ENCODE measurements at places on chromosomes 5 and 9.

DNA sequence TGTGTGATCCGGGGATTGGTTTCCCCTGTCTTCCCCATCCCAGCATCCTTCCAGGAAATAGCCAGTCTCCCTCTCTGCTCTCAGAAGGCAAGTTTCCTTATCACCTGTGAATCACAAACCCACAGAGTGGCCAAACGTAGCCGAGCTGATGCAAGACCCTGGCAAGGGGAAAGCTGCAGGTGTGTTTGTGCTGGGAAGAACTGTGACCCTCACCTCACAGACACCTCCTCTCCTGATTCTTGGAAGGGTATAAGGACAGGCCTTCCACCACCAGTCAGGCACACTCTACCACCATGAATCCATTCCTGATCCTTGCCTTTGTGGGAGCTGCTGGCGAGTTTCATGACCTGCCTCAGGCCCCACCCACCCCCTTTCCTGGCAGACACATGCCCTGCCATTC, at the start of gene PRSS3:
TSS of gene PRSS3 (plus strand) at position 281 of the 400 bp plus-strand sequence. CDS start at position 294, 13 bp downstream.
- no peak for DNase-seq

DNA sequence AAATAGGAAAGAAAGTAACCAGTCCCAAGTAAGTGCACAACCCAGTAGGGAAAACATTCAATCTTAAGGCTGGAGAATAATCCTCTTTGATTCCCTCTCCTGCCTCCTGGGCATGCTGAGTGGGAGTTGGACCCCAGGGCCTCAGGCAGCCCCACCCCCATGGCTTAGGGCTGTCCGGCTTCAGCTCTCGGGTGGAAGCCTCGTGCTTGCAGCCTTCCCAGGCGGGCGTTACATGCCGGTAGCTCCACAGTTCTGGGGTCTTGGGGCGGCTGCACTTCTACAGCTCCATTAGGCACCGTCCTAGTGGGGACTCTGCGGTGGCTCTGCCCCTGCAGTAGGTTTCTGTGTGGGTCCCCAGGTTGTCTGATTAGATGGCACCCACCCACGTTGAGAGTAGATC, 10.1 kb downstream of the GLIPR2 start:
- no peak for DNase-seq

DNA sequence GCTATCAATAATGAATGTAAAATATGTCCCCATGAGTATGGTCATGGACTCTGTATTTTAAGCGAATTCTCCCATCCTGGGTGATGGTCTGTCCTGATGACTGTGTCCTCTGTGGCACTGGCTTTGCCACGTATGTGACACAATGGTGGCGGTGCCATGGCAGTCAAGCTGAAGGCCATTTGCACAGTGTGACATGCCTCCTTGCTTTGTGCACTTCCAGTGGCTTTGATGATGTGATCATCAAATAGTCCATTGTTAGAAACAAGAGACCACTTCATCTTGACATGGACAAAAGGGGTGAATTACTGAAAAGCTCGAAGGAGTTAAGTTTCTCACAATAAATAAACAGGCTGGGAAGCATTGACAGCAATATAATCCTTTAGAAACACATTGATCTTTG, 31.0 kb upstream of the PRRC1 start:
- DNase-seq = no peak

DNA sequence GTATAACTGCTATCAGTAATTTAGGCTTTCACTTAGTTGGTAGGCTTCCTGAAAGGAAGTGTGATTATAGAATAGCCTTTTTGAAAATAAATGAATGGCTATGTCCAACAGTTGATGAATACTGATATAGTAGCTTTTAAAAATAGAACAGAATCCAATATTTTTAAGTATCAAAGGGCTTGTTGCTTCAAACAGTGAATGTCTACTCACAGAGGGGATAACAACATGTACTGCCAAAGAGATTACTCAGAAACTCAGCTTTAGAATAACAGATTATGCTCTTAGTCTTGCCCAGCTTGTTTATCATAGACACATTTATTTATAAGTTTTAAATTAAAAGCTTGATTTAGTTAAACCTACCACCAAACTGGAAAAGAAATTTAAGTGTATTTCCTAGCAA, 132.6 kb downstream of the XRCC4 start:
- DNase-seq = no peak

DNA sequence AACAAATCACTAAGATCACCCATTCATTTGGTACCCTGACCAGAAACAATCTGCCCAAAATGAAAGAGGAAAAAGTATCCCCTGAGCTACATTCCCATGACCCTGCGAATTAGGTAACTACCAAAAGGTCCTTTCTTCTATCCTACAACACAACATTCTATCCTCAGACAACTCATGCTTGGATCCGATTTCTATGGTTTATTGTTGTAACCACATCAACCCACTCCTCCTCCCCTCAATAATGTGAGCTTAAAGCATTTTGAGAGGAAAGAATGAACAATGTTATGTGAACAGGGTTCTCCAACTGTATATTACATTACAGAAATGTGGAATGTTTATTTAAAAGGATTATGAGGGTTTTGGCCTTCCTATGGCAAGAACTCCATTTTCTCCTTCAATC, 4.0 kb downstream of the SLC35D2 start:
- DNase-seq = no peak

GRCh38 chr5:150641824-150642566, 1.5 kb downstream of the SYNPO start:
- DNase-seq = no peak

GRCh38 chr5:59661954-59662615, 231.4 kb downstream of the PDE4D start:
- DNase-seq = peak; percentile 99

Measured in SK-N-DZ (cell line).